Activated naive CD8-positive, alpha-beta T cell treated with anti-CD3 and anti-CD28 coated beads, Interleukin-2, amount 10 ng/mL, durations not matched to agents 7 days and 5 days (primary cell): ENCODE measurements at places on chromosomes 6 and 20.

- peaks cover 8% of the 10 kb centered on the region for H3K27me3 ChIP-seq
- no peaks in the 10 kb centered on the region for H3K36me3 ChIP-seq
- H3K4me3 ChIP-seq: no peak overlapping the region
These were observed 67.4 kb upstream of the SMIM28 start for GRCh38 chr6:138310294-138310693.

GRCh38 chr6:47749757-47750156 is 32.1 kb upstream of the OPN5 start:
- peaks cover 9% of the 10 kb centered on the region for H3K27me3 ChIP-seq
- H3K36me3 ChIP-seq: no peaks in the 10 kb centered on the region
- no peak overlapping the region for H3K27ac ChIP-seq
- DNase-seq: no peak
- H3K4me1 ChIP-seq: peaks cover 2% of the 10 kb centered on the region
- no peak overlapping the region for H3K4me3 ChIP-seq

- no peaks in the 10 kb centered on the region for H3K36me3 ChIP-seq
- H3K27ac ChIP-seq: no peak overlapping the region
- no peak for DNase-seq
- H3K4me1 ChIP-seq: no peaks in the 10 kb centered on the region
- H3K4me3 ChIP-seq: no peak overlapping the region
These were observed 310.8 kb downstream of the BMP7 start for GRCh38 chr20:56955680-56956079.

DNA sequence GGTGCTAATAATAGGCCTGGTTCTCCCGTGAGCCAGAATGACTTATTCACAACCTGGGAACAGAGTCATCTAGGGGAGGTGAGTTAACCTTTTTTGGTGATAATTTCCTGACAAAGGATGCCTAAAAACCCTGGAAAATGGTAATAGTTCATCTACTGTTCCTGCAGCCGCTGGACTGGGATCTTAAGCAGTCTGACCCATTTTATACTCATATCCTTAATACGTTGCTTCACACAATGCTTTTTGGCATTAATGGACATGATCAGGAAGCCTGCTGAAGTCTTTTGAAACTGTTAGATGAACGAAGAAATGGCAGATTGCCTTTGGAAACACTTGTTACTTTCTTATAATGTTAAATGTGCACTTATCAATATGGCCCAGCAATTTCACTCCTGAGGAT is 81.9 kb upstream of the BMP2 start:
- H3K4me1 ChIP-seq: no peaks in the 10 kb centered on the region
- H3K27ac ChIP-seq: no peak overlapping the region
- H3K4me3 ChIP-seq: no peak overlapping the region
- no peaks in the 10 kb centered on the region for H3K27me3 ChIP-seq
- no peak for DNase-seq

GRCh38 chr6:30554962-30555815 is 1.1 kb downstream of the GNL1 start:
- peak overlapping the region; percentile 100 for H3K27ac ChIP-seq
- peaks cover 26% of the 10 kb centered on the region for H3K4me1 ChIP-seq
- peaks cover 23% of the 10 kb centered on the region for H3K36me3 ChIP-seq
- H3K4me3 ChIP-seq: peak overlapping the region; percentile 95

DNA sequence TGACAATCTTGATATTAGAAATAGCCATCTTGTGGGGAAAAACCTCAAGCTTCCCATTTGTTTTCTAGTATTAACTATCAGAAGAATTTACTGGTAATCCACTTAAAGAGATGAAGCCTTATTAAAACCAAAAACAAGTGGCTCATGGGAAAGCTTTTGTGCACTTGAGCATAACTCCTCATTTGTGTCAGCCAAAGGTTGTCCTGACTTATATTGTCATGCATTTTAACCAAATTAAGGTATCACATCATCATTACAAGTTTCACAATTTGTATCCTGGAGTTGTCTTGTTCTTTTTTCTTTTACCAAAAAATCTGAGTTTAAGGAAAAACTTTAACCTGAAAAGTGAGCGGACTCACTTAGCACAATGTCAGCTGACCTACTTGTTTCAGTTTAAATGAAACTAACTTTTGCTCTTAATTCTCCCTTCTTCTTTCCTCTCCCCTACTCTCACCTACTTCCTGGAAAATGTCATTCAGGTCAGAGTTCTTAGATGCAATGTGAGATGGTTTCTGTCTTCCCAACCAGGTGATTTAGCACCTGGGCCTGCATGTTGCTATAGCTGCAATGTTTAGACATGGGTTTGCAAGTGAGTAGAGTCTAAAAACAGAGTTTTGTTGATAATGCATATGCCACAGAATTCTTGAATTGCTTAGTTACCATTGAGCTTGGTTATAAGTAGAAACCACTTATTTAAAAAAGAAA is 82.8 kb downstream of the TNFAIP3 start:
- no peak for DNase-seq
- peaks cover 18% of the 10 kb centered on the region for H3K4me1 ChIP-seq
- no peaks in the 10 kb centered on the region for H3K36me3 ChIP-seq
- peaks cover 2% of the 10 kb centered on the region for H3K27me3 ChIP-seq
- peak overlapping the region; percentile 48 for H3K4me3 ChIP-seq

DNA sequence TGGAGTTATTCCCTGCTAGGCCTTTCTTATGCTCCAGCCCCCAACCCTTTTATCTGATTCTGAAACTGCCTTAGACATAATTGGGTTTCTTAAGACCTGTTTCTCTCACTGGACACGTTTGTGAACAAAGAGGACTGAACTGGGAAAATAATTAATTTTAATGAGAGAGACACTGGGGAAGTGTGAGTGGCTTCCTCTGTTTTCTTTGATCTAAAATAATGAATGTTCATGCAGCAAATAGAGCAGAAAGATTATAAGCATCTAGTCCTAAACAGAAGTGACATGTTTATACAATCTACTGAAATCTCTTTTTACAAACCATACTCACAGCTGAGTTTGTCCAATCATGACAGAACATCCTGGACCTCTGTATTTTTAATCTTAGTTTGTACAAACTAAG is 157.6 kb downstream of the SH3BGRL2 start:
- peaks cover 5% of the 10 kb centered on the region for H3K4me1 ChIP-seq
- no peak for DNase-seq
- peaks cover 10% of the 10 kb centered on the region for H3K27me3 ChIP-seq
- no peaks in the 10 kb centered on the region for H3K36me3 ChIP-seq

GRCh38 chr6:31887173-31888007 is 8.6 kb upstream of the SLC44A4 start:
- H3K4me3 ChIP-seq: no peak overlapping the region
- no peaks in the 10 kb centered on the region for H3K27me3 ChIP-seq
- peaks cover 20% of the 10 kb centered on the region for H3K36me3 ChIP-seq
- no peaks in the 10 kb centered on the region for H3K4me1 ChIP-seq
- no peak for DNase-seq
